ENCODE measurements at places on chromosomes 13 and 19. TPM values are rescaled to one million over a fixed set of nuclear protein-coding genes. Genes with fewer than 3 reads are reported as not detected.

ZNF99 gene
- total RNA-seq = not detected

ATCAY gene
- not detected for total RNA-seq

CBLC gene
- total RNA-seq = not detected

ZNF584 gene
- 5.9 TPM for total RNA-seq

CEACAM16 gene
- total RNA-seq = not detected

CLDN10 gene
- not detected for total RNA-seq

KANK3 gene
- 2.2 TPM for total RNA-seq

NLRP4 gene
- total RNA-seq = not detected

PRTN3 gene
- not detected for total RNA-seq

RAD23A gene
- total RNA-seq = 115 TPM

SERP2 gene
- total RNA-seq = not detected

BRSK1 gene
- 4.9 TPM for total RNA-seq

ZNF429 gene
- 6.5 TPM for total RNA-seq

FBXO27 gene
- total RNA-seq = 0.27 TPM

NUFIP1 gene
- total RNA-seq = 6.3 TPM

KLK10 gene
- total RNA-seq = not detected

FXYD3 gene
- not detected for total RNA-seq

CLEC17A gene
- not detected for total RNA-seq

DBP gene
- total RNA-seq = 11.8 TPM

STOML3 gene
- total RNA-seq = not detected

PRODH2 gene
- not detected for total RNA-seq

CLIP3 gene
- 3.0 TPM for total RNA-seq

SSC5D gene
- total RNA-seq = 0.23 TPM

PTH2 gene
- total RNA-seq = not detected

THSD1 gene
- 0.34 TPM for total RNA-seq

MAST1 gene
- 0.73 TPM for total RNA-seq

CPAMD8 gene
- 1.3 TPM for total RNA-seq

ZNF222 gene
- total RNA-seq = 2.7 TPM

ZNF586 gene
- total RNA-seq = 16.8 TPM

GPR4 gene
- not detected for total RNA-seq

All from T-helper 2 cell treated with Interferon-gamma antibody and Interleukin-4, amounts not matched to agents 100 ng/mL and 5 ng/mL, for 36 hours (primary cell).